ENCODE measurements at places on chromosomes 3 and 15.

- H3K27me3 ChIP-seq = peaks cover 4% of the 10 kb centered on the region
- H3K27ac ChIP-seq = no peak overlapping the region
- H3K4me3 ChIP-seq = no peak overlapping the region
- H3K36me3 ChIP-seq = no peaks in the 10 kb centered on the region
Measured at GRCh38 chr15:22265970-22266369, 185.6 kb downstream of the OR4M2 start.

DNA sequence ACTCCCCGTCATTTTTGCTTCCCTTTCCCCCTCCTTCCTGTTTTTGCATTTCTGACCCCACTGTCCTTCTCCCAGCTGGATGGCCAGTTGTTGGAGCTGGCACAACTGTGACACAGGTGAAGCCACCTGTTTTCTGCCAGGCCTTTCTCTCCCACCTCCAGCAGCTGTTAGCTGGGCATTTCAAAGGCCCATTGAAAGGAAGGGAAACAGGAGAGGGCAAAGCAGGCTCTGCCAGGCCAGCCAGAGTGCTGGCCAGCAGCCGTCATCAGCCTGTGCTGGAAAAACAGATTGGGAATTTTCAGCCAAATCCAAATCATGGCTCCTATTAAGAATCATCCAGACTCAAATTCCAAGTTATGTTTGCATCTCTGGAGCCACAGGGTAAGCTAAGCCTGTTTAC, 155.2 kb upstream of the C2CD4B start:
- H3K36me3 ChIP-seq = no peaks in the 10 kb centered on the region
- DNase-seq = no peak
- no peak overlapping the region for H3K4me3 ChIP-seq
- no peaks in the 10 kb centered on the region for H3K4me1 ChIP-seq
- H3K27me3 ChIP-seq = peaks cover 22% of the 10 kb centered on the region
- no peak overlapping the region for H3K27ac ChIP-seq

- no peaks in the 10 kb centered on the region for H3K36me3 ChIP-seq
- DNase-seq = no peak
- H3K27me3 ChIP-seq = no peaks in the 10 kb centered on the region
- no peaks in the 10 kb centered on the region for H3K4me1 ChIP-seq
- no peak overlapping the region for H3K27ac ChIP-seq
- no peak overlapping the region for H3K4me3 ChIP-seq
Measured at GRCh38 chr3:21795921-21796320, 44.9 kb upstream of the ZNF385D start.

DNA sequence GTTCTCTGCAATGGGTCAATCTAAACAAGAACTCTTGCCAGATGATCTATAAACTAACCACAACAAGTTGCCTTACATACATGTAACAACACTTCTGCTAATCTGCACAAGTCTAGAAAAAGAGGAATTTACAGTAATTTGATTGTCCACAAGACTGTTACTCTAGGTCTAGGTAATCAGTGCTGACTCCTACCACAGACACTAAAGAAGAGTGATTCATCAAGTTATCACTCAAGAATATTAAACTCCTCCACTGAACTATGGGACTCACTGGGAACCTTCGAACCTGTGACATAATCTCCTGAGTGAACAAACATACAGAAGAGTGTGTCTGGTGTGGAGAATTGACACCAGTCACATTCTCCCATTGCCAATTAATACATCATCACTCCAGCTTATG, 138.3 kb downstream of the ANXA2 start:
- peaks cover 8% of the 10 kb centered on the region for H3K4me1 ChIP-seq
- H3K27me3 ChIP-seq = peaks cover 33% of the 10 kb centered on the region
- no peak for DNase-seq
- no peak overlapping the region for H3K27ac ChIP-seq
- no peaks in the 10 kb centered on the region for H3K36me3 ChIP-seq
- H3K4me3 ChIP-seq = no peak overlapping the region

DNA sequence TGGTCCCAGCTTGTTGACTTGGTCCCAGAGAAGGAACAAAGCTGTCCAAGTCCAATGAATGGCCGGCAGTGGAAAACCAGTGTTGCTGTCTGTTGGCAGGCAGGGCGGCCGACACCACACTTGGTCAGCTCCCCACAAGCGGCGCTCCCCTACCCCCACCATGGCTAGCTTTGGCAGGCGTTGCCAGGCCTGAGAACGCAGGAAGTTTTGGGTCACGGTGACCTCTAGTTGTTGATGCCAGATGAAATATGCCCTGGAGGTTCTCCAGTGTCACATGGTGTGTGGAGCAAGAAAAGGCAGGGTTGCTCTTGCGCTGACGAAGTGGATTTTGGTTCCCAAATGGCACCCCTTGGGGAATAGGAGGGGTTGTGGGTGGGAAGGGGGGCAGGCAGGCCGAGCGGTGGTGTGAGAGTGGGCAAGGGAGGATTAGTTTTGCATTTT, 72.7 kb upstream of the TPRG1 start:
- H3K27ac ChIP-seq = no peak overlapping the region
- no peak overlapping the region for H3K4me3 ChIP-seq
- no peak for DNase-seq
- no peaks in the 10 kb centered on the region for H3K27me3 ChIP-seq
- H3K4me1 ChIP-seq = no peaks in the 10 kb centered on the region

- H3K4me3 ChIP-seq = no peak overlapping the region
- H3K4me1 ChIP-seq = peaks cover 9% of the 10 kb centered on the region
- DNase-seq = no peak
- no peaks in the 10 kb centered on the region for H3K27me3 ChIP-seq
- no peak overlapping the region for H3K27ac ChIP-seq
Measured at GRCh38 chr3:53258600-53259426, 3.0 kb upstream of the TKT start.

- no peaks in the 10 kb centered on the region for H3K4me1 ChIP-seq
- no peak for DNase-seq
- no peaks in the 10 kb centered on the region for H3K27me3 ChIP-seq
- H3K36me3 ChIP-seq = no peaks in the 10 kb centered on the region
Measured at GRCh38 chr3:168977716-168978374, 685.7 kb downstream of the MECOM start.

GRCh38 chr15:40963201-40963600, 9.9 kb downstream of the CHAC1 start:
- H3K27ac ChIP-seq = no peak overlapping the region
- no peak for DNase-seq
- no peak overlapping the region for H3K4me3 ChIP-seq

- no peak overlapping the region for H3K27ac ChIP-seq
- no peak for DNase-seq
- no peaks in the 10 kb centered on the region for H3K4me1 ChIP-seq
- no peaks in the 10 kb centered on the region for H3K36me3 ChIP-seq
- H3K4me3 ChIP-seq = no peak overlapping the region
Measured at GRCh38 chr15:87200149-87200548, 1056.4 kb downstream of the NTRK3 start.

GRCh38 chr3:102619361-102619760, 184.5 kb downstream of the ZPLD1 start:
- no peak overlapping the region for H3K27ac ChIP-seq
- no peaks in the 10 kb centered on the region for H3K36me3 ChIP-seq
- H3K4me3 ChIP-seq = no peak overlapping the region
- no peaks in the 10 kb centered on the region for H3K4me1 ChIP-seq
- DNase-seq = no peak

- H3K27me3 ChIP-seq = no peaks in the 10 kb centered on the region
- peaks cover 5% of the 10 kb centered on the region for H3K4me1 ChIP-seq
- H3K4me3 ChIP-seq = no peak overlapping the region
Measured at GRCh38 chr3:149736175-149736952, 15.9 kb downstream of the COMMD2 start.

DNA sequence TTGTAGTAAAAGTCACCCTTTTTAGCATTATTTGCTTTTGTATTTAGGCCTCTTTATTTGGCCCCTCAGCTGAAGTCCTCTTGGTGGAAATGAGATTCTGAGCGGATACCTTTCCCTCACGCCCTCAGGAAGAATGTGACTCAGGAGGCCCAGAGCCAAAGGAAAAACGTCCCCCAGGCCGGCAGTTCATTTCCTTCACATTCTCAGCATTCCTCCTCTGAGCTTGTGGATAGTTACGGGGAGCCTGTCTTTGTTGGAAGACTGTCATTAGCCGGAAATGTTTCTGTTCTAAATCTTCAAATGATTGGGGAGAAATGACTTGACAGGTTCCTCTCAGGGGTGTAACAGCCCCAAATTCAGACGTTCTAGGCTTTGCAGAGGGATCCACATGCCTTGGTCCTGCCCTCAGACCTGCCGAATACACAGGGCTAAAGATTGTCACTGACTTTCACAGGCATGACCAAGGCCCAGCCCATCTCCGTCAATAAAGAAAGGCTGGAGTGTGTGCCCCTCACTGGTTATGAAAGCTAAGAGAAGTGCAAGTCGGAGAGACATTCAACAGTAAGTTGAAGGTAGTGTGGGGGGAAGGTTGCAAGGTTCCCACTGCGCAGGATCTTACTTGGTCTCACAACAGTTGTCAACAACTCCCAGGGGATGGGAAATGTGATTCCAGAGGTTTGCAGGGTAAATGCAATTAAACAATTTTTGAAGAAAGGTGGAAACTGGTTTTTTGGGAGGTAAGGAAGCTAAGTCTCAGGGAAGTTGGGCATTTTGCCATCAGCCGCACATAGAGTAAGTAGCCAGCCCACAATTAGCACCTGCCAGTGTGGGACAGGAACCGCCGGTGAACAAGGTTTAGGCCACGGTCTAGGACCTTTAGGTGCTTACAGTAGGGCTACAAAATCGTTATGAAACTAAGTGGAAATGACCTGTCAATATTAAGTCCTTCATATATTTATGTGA, 39.7 kb upstream of the MYZAP start:
- no peak overlapping the region for H3K27ac ChIP-seq
- no peaks in the 10 kb centered on the region for H3K36me3 ChIP-seq
- no peaks in the 10 kb centered on the region for H3K4me1 ChIP-seq
- no peak for DNase-seq
- no peak overlapping the region for H3K4me3 ChIP-seq
- no peaks in the 10 kb centered on the region for H3K27me3 ChIP-seq

DNA sequence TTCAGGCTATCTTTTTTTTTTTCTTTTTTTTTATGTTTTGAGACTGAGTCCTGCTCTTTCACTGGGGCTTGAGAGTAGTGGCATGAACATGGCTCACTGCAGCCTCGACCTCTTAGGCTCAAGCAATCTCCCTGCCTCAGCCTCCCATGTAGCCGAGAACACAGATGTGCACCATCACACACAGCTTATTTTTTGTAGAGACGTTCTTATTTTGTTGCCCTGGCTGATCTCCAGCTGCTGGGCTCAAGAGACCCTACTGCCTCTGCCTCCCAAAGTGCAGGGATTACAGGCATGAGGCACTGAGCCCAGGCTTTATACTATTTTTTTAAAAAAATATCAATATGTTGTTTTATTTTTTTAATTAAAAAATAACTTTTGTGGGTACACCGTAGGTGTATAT, 467.3 kb downstream of the CADM2 start:
- H3K4me3 ChIP-seq = no peak overlapping the region
- no peaks in the 10 kb centered on the region for H3K4me1 ChIP-seq
- no peaks in the 10 kb centered on the region for H3K36me3 ChIP-seq
- H3K27me3 ChIP-seq = no peaks in the 10 kb centered on the region
- no peak overlapping the region for H3K27ac ChIP-seq

GRCh38 chr3:46974421-46975171, 1.9 kb downstream of the CCDC12 start:
- peaks cover 78% of the 10 kb centered on the region for H3K4me1 ChIP-seq
- H3K27ac ChIP-seq = peak overlapping the region; percentile 100
- peak overlapping the region; percentile 100 for H3K4me3 ChIP-seq
- DNase-seq = no peak
- no peaks in the 10 kb centered on the region for H3K27me3 ChIP-seq

GRCh38 chr3:149449799-149450198, 24.7 kb upstream of the TM4SF4 start:
- DNase-seq = no peak
- no peaks in the 10 kb centered on the region for H3K4me1 ChIP-seq
- H3K27ac ChIP-seq = no peak overlapping the region
- peaks cover 12% of the 10 kb centered on the region for H3K27me3 ChIP-seq
- no peaks in the 10 kb centered on the region for H3K36me3 ChIP-seq
- H3K4me3 ChIP-seq = no peak overlapping the region

DNA sequence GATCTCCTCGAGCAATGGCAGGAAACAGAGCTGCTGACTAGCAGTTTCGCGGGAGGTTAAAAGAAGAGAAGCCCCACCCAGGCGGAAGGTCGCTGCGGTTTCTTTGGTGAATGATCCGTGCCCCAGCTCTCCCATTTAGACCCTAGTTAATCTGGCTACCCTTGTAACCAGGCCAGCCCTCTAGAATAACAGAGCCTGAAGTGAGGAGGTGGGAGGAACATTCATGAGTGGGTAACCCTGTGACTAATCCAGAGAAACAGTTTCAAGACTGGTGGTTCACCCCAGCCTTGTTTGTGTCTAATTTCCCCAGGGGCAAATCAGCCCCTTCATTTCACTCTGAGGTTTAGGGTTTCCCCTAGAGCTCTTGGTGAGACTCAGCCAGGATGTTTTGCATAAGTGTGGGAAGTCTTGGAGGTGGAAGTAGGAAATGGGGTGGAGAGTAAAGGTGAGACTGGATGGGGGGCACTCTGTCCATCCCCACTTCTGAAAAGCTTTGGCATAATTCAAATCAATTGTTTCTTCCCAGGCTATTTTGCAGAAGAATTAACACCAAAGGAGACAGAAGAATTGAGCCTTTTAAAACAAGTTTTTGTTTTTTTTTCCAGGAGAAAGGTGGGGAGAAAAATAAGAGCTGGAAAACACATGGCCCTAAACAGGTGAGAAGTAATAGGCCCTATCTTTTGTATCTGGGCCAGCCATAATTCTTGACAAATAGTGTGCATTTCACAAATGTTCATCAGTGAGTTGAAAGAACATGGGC, 303.1 kb downstream of the RPLP1 start:
- H3K4me3 ChIP-seq = peak overlapping the region; percentile 58
- H3K36me3 ChIP-seq = peaks cover 27% of the 10 kb centered on the region
- DNase-seq = peak; percentile 81

GRCh38 chr3:185527364-185527763, 25.0 kb downstream of the LIPH start:
- H3K4me1 ChIP-seq = no peaks in the 10 kb centered on the region
- H3K27ac ChIP-seq = no peak overlapping the region
- DNase-seq = no peak
- H3K36me3 ChIP-seq = no peaks in the 10 kb centered on the region
- H3K27me3 ChIP-seq = peaks cover 22% of the 10 kb centered on the region
- no peak overlapping the region for H3K4me3 ChIP-seq

DNA sequence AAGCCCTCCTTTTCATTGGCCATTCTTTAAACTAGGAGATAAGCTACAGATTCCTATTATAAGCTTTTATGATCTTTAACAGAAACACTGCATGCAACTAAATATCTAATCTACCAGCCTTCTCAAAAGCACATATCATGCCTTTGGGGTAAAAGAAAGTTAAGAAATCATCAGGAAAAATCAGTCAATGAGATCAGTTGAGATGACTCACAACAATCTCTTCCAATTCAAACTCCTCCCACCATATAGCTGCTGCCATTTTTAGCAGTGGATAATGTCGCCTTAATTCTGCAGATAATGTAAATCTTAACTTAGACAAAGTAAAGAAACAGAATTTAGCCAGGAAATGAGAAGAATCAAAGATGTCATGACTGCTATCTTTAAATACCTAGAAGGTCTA, 135.2 kb upstream of the BCL6 start:
- DNase-seq = no peak
- H3K27me3 ChIP-seq = no peaks in the 10 kb centered on the region
- H3K4me3 ChIP-seq = no peak overlapping the region
- peaks cover 3% of the 10 kb centered on the region for H3K4me1 ChIP-seq
- no peaks in the 10 kb centered on the region for H3K36me3 ChIP-seq
- no peak overlapping the region for H3K27ac ChIP-seq

All from activated T-cell treated with anti-CD3 and anti-CD28 coated beads, Interleukin-2, amount 50 U/mL, for 24 hours (primary cell).